ENCODE measurements at places on chromosomes 1 and 21.

DNA sequence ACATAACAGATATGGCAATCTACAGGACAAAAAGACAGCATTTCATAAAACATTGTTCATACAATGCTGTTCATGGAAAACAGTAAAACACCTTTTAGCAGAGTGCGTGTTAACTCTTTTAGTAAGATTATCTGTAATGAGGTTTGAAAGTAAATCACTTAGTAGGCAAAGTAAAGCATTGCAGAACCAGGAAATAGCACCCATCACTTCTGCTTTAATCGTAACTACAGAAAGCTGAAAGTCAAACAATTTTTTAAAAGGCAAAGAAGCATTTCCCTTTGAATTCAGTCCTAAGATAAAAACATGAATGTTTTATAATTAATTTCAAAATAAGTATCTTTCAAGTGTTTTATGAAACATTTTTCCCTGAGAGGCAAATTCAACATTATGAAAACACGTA is 63.3 kb upstream of the RNF11 start:
- no peak for DNase-seq

GRCh38 chr1:5297886-5298239 is 643.5 kb downstream of the AJAP1 start:
- no peak for DNase-seq

DNA sequence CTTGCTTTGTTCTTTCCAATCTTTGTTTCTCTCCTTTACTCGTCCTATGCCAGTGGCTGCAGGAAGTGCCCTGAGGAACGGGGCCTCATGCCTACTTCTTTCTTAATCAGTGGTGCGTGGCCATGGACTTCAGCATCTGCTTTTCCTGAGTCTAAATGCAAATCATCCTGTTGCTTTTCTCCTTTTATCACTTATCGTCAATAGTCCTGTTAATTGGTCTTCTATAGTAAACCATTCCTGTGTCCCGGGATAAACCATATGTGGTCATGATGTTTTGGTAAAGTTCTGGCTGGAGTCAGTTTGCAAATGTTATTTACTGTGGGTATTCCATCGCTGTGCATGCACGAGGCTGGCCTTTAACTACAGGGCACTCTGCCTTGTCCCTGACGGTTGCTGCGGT is 47.5 kb downstream of the AGPAT3 start:
- DNase-seq = no peak

- peak; percentile 36 for DNase-seq
These were observed 936 bp downstream of the ZBTB21 start for GRCh38 chr21:42009018-42009830.

GRCh38 chr1:150067184-150068108 is at the start of gene VPS45:
VPS45 (plus strand) TSS chr1:150067776; CDS start chr1:150067858, 82 bp downstream.
- DNase-seq = peak; percentile 62

- DNase-seq = no peak
These were observed 74.8 kb upstream of the PDE4B start for GRCh38 chr1:65717815-65718454.

DNA sequence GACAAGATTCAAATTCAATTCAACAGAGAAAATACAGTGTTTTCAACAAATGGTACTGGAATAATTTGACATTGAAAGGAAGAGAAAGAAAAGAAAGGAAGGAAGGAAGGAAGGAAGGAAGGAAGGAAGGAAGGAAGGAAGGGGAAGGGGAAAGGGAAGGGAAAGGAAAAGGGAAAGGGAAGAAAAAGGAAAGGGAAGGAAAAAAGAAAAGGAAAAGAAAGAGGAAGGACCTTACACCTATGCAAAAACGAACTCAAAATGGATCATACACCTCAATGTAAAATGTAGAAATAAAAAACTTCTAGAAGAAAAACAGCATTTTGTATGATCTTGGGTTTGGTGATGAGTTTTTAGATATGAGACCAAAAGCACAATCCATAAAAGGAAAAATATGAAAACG is 19.9 kb upstream of the NMNAT2 start:
- no peak for DNase-seq

GRCh38 chr1:204958317-204959307 is 84.4 kb upstream of the CNTN2 start:
- DNase-seq = no peak

GRCh38 chr1:202892501-202892900 is 3.6 kb upstream of the RABIF start:
- DNase-seq = no peak

DNA sequence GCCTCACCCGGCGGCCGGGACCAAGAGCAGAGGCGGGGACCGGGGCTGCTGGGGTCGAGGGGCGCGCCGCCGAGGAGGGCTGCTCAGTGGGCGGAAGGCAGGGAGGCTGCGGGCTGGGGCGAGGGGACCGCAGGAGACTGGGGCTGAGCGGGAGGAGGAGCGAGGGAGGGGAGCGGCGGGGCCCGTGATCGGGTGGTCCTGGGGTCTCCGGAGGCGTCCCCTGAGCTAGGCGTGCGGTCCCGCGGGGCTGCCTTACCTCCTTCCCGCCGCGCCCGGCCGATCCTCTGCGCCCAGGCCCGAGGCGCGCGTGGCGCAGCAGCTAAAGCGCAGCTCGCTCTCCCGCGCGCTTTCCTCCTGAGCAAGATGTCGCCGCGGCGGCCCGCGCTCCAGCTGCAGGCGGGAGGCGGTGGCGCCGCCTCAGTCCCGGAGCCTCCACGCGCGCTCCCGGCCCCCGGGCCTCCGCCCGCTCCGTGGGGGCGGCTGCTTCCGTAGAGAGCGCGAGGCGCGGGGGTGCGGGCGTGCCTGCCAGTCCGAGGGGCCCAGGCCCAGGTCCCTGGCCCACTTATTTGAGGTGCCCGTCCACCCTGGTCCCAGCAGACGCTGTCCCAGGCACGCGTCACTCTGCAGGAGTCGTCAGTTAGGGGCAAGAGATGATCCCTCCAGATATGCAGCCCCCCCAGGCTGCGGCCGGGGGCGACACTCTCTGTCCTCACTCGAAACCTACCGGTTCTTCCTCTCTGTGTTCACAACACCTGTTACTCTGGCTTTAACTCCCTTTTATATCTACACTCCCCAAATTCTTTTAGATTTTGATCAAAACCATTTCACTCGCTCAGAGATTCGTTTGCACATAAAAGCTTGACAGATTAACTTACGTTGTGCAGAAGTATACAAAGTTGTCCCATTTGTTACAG is at the start of gene CCSAP:
Gene CCSAP, minus strand, starts transcription at position 392 of the 914 bp plus-strand sequence. CDS start 582 bp downstream, outside the sequence.
- DNase-seq = peak; percentile 78

DNA sequence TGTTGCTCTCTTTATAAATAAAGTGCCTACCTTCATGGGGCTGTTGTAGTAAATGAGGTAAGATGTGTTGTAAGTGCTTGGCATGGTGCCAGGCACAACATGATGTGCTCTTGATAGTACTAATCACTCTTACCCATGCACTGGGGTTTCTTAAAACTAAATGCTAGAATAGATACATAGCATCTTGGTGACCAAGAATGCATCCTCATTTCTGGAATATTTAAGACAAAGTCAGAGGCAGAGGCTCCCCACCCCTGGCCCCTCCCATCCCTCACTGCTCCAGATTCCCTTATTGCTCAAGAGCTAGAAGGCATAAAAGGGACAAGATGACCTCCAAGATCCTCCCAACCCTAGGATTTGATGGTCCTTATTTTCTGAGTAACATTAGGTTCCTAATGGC is 61.3 kb downstream of the GLUL start:
- DNase-seq = no peak

- no peak for DNase-seq
These were observed 1.1 kb downstream of the ECM1 start for GRCh38 chr1:150508982-150509381.

- no peak for DNase-seq
These were observed 44.0 kb downstream of the ODF2L start for GRCh38 chr1:86352086-86352485.

- DNase-seq = no peak
These were observed 94.5 kb downstream of the PRDM2 start for GRCh38 chr1:13794231-13795187.

GRCh38 chr21:15644489-15644888 is 85.3 kb upstream of the USP25 start:
- no peak for DNase-seq

DNA sequence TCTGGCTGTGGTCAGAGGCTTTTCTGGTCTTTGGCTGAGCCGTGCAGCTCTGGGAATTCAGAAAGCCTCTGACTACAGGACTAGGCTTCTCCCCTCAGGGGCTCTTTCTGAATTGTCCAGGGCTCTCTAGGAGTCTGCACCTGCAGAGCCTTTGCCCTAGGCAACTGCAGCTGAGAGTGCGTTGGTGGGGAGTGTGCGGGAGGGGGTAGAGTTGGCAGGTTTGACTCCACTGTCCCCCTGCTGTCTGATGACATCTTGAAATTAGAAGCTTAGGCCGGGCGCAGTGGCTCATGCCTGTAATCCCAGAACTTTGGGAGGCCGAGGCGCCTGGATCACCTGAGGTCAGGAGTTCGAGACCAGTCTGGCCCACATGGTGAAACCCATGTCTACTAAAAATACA is 32.9 kb downstream of the KIAA1614 start:
- no peak for DNase-seq

- no peak for DNase-seq
These were observed 15.6 kb downstream of the TPM3 start for GRCh38 chr1:154176337-154176736.

DNA sequence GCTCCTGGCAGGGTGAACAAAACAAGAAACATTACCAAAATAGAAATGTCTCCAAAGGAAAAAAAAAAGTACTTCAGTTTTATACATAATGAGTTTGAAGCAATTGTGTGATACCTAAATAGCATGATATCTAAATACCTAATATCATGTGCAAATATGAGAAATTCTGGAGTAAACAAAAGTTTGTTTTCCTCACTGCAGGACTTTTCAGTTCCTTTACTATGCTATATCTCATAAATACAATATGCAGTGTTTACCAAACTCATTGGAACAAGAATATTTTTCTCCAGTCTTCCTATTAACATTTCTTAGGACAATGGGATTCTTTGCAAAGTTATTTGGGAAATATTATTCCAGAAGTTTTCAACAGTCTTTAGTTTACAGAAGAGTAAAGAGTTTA is 98.1 kb downstream of the VAV3 start:
- DNase-seq = no peak

DNA sequence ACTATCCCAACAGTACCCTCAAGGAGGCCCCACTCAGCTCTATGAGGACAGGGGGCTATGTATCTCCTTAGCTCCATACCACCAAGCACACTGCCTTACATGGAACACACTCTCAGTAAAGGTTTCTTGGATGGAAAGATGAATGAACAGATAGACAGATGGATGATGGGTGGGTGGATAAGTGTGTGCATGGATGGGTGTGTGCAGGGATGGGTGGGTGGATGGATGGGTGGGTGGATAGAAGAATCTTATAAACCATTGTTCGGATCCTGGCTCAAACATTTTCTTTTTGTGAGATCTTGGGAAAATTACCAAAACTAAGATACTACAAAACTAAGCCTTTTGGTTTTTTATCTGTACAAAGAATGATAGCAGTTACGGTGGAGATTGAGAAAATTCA is 111.0 kb upstream of the NFIA start:
- DNase-seq = no peak

DNA sequence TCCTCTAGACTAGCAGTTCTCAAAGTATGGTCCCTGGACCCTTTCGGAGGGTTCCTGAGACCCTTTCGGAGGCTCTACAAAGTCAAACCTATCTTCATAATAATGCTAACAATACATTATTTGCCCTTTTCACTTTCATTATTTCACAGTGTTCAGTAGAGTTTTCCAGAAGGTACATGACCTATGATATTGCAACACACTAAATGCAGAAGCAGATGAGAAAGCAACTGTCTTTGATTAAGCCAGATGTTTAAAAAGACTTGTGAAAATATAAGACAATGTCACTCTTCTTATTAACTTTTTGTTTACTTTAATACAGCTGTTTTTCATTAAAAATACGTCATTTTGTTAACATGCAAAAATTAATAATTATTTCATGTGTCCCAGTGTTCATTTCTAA is 5.8 kb downstream of the KCNJ10 start:
- no peak for DNase-seq

- no peak for DNase-seq
These were observed 149.9 kb downstream of the SPATA17 start for GRCh38 chr1:217781056-217781455.

DNA sequence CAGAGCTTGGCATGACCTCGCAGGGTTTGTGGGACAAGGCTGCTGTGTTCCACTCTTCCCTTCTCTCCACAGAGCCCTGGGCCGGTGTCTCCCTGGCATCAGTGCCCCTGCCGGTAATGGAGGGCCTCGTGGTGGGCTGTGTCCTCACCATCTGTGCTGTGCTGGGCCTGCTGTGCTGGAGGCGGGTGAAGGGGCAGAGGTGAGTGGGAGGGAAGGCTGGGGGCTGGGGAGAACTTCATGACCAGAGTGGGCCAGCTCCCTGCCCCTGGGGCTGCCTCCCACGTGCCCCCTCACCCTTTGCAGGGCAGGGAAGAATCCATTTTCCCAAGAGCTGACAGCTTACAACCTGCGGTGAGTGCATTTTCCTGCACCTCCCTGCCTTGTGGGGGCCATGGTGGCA is 12.0 kb upstream of the LGR6 start:
- no peak for DNase-seq

GRCh38 chr1:107829036-107829770 is 135.8 kb downstream of the VAV3 start:
- DNase-seq = peak; percentile 28

- no peak for DNase-seq
These were observed 6.4 kb downstream of the TTC22 start for GRCh38 chr1:54794451-54795355.

- DNase-seq = peak; percentile 37
These were observed 113.5 kb downstream of the PRDM2 start for GRCh38 chr1:13813398-13814012.

DNA sequence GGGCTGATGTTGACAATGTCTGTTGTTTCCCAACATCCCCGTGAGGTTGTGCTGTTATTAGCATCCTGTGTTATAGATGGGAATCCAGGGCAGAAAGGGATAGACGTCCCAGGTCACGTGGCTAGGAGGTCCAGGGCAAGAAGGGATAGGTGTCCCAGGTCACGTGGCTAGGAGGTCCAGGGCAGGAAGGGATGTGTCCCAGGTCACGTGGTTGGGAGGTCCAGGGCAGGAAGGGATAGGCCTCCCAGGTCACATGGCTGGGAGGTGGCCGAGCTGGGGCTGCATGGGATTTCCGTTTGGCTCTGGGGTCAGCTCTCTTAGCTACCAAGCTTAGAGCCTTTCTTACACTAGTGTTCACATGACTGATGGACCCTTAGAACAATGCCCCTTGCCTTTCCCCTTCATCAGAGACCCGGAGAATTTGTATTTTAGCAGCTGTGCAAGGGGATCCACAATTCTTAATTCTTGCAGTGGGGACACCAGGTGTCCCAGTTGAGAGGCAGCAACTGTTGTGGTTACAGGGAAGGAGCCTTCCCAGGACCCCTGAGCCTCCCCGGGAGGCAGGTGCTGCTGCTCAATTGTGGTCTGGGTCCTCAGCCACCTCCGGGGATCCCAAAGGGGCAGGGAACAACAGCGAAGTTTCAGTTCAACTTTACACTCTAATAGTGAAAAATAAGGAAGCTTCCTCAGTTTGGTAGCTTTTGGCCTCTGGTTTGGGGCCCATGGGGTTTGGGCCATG is 69.2 kb downstream of the UMODL1 start:
- no peak for DNase-seq

DNA sequence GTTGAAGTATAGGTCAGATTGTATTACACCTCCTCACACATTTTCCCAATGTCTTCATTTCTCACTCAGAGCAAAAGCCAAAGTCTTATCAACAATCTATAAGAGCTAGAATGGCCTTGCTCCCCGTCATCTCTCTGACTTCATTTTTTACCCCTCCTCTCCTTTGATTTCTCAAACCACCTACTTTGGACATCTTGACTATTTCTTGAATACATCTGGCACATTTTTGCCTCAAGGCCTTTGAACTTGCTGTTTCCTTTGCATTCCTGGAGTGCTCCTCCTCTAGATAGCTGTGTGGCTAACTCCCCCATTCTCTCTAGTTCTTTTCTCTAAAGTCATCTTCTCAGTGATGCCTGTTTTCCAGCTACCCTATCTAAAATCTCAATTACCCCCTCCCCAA is 7.2 kb upstream of the XCL2 start:
- DNase-seq = no peak

- DNase-seq = no peak
These were observed 3.0 kb upstream of the DPYD start for GRCh38 chr1:97923811-97924210.
